ENCODE measurements at places on chromosomes 3 and 15.

DNA sequence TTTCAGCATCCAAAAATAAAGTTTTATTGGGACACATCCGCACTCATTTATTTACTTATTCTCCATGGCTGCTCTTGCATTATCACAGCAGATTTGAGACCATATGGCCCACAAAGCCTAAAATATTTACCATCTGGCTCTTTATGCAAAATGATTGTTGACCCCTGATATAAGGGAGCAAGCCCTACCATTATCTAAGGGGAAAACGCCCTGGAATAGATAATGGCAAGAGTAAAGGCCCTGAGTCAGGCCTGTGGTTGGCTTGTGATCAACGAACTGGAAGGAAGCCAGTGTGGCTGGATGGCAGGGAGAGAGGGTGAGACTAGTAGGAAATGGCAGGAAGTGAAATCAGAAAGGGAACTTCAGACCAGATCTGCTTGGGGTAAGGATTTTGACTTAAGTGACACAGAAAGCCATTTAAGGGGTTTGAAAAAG is 24.6 kb upstream of the DMXL2 start:
- DNase-seq: no peak

DNA sequence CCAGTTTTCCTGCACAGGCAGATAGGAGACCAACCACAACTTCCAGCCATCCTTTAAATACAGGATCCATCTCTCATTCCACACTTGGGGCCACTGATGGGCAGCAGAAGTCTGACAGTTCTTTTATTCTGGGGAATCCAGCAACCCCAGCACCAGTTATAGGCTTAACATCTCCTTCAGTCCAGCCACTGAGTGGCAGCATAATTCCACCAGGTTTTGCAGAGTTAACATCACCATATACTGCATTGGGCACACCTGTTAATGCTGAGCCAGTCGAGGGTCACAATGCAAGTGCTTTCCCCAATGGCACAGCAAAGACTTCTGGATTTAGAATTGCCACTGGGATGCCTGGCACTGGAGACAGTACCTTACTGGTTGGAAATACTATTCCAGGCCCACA is 2.9 kb downstream of the NPAP1 start:
- DNase-seq: peak; percentile 33

DNA sequence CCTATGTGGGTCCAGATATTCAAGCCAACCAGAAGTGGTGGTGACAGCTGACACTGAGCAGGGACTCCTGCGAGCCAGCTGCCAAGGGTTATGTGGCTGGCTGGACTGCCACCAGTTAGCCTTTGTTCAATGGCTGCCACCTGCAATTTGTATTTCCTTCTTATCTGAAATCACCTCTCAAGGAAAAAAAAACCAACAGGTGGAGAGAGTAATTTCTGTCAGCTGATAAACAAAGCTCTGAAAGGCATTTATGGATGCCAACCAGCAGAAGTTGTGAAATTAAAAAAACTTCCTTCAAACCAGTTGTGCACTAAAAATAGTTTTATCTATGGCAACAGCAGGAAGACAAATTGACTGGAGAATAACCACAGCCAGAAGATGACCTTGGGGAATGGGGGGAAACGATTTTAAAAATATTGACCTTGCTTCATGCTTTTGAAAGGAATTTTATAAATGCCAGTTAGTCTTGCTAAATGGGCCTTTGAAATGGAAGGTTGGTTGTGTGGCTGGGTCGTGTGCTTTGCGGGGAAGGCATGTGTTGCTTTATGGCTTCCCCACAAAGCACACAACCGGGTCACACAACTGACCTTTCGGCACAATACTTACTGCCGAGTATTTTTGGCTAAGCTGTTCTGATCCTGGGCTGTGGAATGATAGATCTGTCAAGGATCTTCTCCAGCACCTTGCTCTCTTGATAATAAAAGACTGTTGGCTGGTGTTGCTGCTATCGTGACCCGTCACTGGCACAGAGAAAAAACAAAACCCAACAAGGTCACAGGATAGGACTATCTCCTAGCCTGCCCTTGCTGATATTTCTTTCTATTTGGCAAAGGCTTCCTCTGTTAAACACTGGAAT is 3.5 kb downstream of the MYZAP start:
- DNase-seq: no peak

DNA sequence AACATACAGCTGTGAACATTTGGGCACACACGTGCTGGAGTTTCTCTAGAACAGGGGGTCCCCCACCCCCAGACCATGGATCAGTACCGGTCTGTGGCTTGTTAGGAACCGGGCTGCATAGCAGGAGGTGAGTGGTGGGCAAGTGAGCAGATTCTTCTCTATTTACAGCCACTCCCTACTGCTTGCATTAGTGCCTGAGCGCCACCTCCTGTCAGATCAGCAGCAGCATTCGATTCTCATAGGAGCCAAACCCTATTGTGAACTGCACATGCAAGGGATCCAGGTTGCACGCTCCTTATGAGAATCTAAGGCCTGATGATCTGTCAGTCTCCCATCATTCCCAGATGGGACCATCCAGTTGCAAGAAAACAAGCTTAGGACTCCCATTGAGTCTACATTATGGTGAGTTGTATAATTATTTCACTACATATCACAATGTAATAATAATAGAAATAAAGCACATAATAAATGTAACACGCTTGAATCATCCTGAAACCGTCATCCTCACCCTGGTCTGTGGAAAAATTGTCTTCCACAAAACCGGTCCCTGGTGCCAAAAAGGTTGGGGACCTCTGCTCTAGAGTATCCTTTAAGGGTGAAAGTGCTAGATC is 25.8 kb downstream of the CHRM5 start:
- peak; percentile 76 for DNase-seq

GRCh38 chr3:68893600-68894239 is 38.6 kb downstream of the TAFA4 start:
- peak; percentile 67 for DNase-seq

DNA sequence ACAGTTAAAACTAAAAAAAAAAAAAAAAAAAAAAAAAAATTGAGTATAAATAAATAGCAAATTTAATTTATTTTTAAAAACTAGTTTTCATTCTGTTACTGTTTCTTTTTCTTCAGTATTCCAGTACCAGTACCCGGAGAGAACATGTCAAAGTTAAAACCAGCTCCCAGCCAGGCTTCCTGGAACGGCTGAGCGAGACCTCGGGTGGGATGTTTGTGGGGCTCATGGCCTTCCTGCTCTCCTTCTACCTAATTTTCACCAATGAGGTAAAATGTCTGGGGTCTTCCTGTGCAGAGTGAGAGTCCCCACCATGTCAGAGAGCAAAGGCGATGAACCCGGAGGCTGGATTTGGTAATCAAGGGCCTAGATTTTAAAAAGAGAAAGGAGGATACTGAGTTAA is 4.4 kb downstream of the TMEM43 start:
- no peak for DNase-seq

- no peak for DNase-seq
Observed at GRCh38 chr3:38343797-38344594, 2.6 kb upstream of the XYLB start.

GRCh38 chr3:182364723-182365650 is 428.3 kb upstream of the ATP11B start:
- DNase-seq: no peak

DNA sequence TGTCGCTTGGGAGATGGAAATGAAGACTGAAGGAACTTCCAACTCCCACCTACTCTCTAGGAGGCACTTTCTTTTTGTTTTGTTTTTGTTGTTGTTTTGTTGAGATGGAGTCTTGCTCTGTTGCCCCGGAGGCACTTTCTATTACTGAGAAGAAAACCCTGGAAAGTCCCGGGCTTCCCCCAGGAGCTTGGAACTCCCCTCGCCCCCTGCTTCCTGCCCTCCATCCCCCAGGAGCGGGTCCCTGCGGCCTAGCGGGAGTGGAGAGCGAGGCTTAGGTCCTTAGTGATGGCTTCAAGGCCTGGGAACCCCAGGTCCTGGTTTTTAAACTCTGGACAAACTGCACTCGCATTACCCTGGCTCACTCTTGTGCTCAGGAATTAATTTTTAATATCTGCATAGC is 195.7 kb downstream of the OCA2 start:
- no peak for DNase-seq

DNA sequence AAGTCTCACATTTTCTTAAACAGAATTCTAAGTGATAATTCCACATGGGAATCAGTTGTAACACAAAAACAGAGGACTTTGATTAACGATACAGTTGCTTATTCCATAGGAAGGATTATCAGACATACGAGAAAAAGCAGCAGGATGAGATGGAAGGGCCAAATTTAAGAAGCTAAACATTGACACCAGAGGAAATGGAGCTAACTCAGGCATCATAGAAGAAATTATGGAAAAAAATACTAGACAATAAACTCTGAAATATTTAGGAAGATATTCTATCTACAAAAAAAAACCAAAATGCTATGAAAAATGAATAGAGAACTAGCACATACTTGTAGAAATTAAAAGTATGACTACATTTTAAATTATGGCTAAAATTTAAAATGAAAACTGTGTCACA is 776.1 kb downstream of the ROBO1 start:
- no peak for DNase-seq

DNA sequence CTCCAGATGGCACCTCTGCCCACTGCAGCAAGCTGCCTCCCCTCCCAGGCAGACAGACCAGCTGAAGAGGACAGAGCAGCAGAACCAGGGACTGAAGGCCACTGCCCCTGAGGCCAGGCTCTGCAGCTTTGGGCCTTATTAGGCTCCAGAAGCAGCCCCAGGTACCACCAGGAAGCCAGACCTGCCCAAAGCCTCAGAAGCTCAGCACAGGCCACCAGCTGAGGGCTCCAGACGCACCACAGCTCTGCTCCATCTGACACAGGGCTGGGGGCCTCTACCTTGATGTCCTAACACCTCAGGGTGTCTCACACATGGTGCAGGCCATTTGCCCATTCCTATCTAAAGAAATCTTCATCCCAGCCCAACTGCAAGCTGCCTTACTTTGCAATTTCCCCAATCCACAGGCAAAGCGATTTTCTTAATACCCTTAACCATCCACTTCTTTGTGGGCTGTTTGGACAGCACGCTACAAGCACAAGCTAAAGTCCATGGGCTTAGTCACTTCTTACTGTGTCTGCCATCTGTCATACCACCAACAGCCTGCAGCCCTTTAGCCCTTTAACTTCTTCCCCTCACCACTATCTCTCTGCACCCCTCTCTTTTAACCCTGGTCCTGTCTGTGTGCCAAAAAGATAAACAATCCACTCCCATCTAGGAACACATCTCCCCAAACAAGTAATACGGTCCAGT is 112.1 kb downstream of the IQSEC1 start:
- DNase-seq: no peak

Data from GM23338 (cell line).